ENCODE measurements at places on chromosomes 16 and 17.

DNA sequence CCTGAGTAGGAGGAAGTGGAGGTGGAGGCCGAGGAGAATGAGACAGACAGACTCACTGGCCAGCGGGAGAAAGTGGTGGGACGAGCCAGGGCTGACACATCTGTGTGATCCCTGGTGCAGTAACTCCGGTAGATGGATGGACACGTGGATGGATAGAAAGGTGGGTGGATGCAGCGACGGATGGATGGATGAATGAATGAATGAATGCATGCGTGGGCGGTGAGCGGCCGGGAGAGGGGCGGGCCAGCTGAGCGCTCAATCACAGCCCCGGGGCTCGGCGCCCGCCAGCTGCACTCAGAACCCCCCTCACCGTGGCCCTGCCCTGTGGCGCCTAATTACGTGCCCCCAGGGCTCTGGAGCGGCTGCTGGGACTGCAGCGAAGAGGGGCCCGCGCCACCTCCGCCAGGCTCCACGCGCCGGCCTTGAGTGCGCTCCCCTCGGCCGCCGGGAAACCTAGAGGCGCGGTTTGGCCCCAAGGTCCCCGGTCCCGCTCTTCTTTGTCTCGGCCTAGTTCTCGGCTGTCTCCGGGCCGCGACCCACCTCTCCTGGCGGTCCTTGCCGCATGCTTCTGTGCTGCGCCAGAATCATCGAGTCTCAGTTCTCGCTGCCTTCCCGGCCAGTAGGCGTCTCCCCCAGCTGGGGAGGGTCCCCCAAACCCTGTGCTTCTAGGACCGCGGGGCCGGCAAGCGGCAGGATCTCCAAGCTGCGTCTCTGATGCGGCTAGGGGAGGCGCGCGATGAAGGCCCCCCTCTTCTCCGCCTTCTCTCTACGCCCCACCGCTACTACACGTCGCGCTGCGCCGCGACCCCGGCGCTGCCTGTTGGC lies 41.0 kb downstream of the RAI1 start:
- DNase-seq: no peak

GRCh38 chr17:17186551-17187505 lies 19.3 kb downstream of the PLD6 start:
- no peak for DNase-seq

GRCh38 chr16:49452578-49452977 lies 79.0 kb downstream of the C16orf78 start:
- no peak for DNase-seq

GRCh38 chr17:76681222-76682137 lies 29.3 kb downstream of the MXRA7 start:
- peak; percentile 89 for DNase-seq

- peak; percentile 48 for DNase-seq
Observed at GRCh38 chr16:3716831-3717234, 491 bp downstream of the TRAP1 start.

DNA sequence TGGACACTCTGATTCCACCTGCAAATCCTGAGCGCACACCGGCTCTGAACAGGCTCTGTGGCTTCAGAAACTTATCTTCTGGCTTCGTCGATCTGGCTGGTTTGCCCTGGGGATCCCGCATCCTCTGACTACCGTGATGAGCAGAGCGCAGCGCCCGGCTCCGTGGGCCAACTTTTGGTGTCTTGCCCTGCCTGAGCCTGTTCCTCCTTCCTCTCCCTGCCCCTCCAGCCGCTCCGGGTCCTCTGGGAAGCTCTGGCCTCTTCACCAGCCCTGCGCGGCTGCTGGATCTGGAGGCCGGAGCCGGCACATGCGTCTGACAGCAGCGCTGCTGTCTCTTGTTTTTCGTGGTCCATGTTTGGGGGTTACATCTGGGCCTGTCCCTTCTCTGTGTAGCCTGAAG lies 65.6 kb downstream of the JPH3 start:
- no peak for DNase-seq

DNA sequence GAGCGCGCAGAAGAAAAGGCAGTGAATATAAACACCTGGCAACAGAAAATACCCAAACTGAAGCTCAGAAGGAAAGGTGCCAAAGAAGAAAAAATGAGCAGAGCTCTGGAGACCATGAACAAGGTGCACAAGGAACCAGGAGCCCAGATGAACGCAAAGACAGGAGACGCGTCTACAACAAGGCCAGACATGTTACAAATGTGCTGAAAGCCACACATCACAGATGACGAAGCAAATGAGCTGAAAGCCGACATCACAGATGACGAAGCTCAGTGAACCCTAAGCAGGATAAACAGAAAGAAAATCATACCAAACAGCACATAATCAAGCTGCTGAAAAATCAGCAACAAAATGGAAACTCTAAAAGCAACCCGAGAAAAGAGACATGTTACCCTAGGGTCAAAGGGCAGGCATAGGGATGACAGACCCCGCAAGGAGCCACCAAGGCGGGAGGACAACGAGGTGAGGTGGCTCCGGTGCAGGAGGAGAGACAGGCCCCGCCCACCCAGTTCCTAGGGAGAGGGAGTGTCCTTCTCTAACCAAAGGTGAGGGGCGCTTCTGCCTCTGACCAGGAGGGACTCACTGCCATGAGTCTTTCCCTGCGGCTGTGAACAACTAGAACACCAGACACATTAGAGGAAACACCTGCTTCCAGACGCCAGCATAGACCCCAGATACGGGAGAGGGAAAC lies 39.1 kb downstream of the CCDC57 start:
- DNase-seq: no peak

DNA sequence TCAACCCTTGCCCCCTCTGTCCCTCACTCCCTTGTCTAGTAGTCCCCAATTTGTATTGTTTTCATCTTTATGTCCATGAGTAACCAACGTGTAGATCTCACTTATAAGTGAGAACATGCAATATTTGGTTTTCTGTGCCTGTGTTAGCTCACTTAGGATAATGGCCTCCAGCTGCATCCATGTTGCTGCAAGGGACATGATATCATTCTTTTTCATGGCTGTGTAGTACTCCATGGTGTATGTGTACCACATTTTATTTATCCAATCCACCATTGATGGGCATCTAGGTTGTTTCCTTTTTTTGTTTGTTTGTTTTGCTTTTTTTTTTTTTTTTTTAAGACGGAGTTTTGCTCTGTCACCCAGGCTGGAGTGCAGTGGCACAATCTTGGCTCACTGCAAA lies 63.0 kb upstream of the HS3ST4 start:
- no peak for DNase-seq

DNA sequence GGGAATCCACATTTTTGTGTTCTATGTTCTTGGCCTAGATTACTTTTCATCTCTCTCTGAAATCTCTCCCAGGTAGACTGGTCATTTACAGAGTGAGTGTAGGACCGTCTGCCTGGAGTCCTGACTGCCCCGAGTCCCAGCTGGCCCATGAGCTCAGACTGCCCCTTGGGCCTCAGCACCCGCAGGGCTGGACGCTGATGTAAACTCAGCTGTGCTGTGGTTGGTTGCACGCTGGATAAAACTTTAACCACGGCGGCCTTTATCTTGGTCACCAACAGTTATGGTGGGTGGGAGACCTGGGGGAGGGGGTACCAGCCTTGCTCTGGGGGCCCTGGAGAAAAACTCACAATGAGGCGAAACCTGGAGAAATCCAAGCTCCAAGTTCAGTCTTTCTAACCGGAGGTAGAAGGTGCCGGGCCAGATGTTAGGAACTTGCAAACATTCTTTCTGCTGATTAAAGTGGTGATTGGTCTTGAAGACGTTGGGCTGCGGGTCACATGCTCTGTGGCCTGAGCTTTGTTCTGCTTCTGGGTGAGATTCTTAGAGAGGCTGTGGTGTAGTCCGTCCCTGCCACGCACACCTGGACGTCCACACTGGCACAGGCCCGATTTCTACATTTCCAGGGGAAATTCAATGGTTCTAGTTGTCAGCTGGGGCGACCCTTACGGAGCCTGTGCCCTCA lies 6.9 kb downstream of the METRNL start:
- peak; percentile 95 for DNase-seq

- DNase-seq: no peak
Observed at GRCh38 chr17:72126575-72127486, 6.0 kb downstream of the SOX9 start.

GRCh38 chr17:45346216-45347015 lies 29.6 kb upstream of the MAP3K14 start:
- DNase-seq: no peak

DNA sequence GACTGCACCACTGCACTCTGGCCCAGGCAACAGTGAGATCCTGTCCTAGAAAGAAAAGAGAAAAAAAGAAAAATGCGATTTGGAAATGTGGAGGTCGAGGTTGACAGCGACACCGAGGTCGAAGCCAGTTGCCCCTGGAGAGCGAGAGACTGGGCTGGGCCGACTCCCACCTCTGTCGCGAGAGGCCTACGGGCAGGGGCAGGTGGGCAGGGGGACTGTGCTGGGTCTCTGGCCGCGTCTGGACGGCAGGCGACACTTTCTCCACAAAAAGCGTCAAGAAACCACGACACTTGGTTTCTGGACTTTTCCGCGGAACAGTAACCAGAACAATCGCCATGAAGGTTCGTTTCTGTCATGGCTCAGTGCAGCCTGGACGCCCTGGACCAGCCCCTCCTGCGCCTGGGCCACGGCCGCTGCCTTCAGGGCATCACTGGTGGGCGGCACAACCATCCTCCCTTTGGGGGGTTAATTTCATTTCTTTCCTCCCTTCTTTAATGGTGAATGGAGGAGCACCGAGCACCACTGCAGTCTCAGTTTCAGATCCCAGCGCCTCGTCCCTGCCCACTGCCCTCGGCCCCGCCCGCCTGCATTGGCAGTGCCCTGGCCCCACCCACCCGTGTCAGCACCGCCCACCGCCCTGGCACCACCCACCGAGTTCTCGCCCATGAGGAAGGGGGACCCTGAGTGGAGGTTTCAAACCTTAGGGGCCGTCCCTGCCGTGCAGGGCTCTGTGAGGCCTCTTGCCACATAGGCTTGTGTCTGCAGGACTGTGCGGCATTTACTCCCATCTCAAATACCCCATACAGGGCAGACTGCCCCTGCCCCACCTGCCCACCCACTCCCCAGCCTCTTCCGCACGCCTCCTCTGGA lies 18.5 kb upstream of the CDH15 start:
- DNase-seq: no peak

- DNase-seq: no peak
Observed at GRCh38 chr17:9148905-9149525, 127.7 kb downstream of the NTN1 start.

GRCh38 chr17:4795168-4795567 lies 796 bp upstream of the PSMB6 start:
- DNase-seq: no peak

GRCh38 chr17:416293-417206 lies 63.9 kb upstream of the RPH3AL start:
- no peak for DNase-seq

DNA sequence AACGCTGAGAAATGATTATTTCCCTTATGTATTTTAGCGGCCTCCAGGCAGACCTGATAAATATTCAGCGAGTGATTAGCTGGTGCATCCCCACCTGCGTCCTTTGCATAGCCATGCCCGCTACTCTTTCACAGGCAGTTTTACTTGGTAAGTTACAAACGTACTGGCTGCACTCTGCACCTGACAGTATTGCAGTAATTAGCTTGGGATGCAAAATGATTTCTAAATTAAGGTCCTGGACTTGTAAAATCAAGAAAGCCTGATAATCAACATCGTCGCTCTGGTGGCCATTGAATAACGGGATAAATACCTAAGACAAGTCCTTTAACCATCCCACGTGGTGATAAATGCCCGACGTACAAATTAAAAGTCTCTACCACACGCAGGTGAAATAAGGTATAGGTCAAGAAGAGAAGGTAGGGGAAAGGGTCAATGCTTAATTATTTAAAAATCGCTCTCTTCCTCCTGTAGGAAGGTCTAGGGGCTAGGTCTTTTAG lies 998 bp upstream of the PRKCA start:
- DNase-seq: no peak

DNA sequence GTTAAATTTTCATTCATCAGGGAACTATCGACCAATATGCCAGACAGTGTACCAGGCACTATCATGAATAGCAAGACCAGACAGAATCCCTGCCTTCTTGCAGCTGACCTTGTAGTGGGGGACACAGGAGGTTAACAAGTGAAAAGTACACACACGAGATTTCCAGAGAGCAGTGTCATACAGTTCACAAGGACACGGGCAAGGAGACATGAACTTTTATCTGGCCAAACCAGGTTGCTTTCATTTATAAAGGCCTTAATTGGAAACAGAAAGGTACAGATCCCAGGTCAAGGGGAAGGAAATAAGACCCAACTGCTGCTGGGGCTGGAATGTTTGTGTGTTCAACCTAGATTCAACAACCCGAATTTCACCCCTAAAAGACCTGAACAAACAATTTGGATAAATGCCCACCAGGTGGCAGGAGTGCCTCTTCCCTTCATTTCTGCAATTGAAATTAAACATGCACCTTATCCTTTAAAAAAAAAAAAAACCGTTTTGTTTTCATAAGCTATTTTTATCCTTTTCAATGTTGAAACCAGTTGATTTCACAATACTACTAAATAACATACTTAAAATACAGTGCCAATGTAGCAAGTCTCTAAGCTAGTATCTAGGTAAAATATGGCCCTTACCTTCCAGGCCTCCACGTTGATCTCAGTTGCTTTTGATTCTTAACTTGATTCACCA lies 65.9 kb downstream of the EMP2 start:
- DNase-seq: peak; percentile 80

- peak; percentile 36 for DNase-seq
Observed at GRCh38 chr17:48368352-48368908, 61.6 kb downstream of the SKAP1 start.

- no peak for DNase-seq
Observed at GRCh38 chr16:89395150-89396142, 94.9 kb downstream of the ANKRD11 start.

- DNase-seq: no peak
Observed at GRCh38 chr16:25036561-25036960, 21.4 kb upstream of the ARHGAP17 start.

DNA sequence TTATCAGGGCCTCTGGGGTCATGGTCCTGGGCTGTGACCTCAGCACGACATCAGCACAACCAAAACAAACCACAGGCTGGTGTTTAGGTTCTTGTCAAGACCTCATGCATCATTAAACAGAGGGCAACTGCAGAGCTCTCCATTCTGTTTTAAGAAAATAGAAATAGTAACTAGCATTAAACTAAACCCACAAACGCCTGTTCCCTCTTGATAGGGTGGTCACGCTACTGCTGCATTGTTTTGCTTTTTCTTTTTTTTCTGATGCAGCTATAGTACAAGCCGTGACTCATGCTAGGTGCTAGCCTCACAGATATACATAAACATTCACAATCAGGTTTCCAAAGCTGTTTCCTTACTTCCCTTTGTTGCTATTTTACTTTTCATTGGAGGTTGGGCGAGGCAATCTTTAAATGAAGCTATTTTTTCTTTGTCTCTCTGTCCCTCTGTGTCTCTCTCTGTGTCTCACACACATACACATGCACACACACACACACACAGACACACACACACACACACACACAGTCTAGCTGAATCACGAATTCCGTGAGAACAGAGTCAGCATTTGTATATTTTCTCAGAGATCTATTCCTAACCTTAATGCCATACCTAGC lies 310.3 kb downstream of the CDH13 start:
- DNase-seq: peak; percentile 58

GRCh38 chr17:77439189-77440018 lies 298.6 kb downstream of the SEC14L1 start:
- DNase-seq: no peak

- DNase-seq: no peak
Observed at GRCh38 chr16:85969591-85969990, 70.6 kb downstream of the IRF8 start.
